ENCODE measurements at places on chromosomes 11 and 22. TPM values are rescaled to one million over a fixed set of nuclear protein-coding genes. Genes with fewer than 3 reads are reported as not detected.

TRPM5 gene
- total RNA-seq = not detected

DNA sequence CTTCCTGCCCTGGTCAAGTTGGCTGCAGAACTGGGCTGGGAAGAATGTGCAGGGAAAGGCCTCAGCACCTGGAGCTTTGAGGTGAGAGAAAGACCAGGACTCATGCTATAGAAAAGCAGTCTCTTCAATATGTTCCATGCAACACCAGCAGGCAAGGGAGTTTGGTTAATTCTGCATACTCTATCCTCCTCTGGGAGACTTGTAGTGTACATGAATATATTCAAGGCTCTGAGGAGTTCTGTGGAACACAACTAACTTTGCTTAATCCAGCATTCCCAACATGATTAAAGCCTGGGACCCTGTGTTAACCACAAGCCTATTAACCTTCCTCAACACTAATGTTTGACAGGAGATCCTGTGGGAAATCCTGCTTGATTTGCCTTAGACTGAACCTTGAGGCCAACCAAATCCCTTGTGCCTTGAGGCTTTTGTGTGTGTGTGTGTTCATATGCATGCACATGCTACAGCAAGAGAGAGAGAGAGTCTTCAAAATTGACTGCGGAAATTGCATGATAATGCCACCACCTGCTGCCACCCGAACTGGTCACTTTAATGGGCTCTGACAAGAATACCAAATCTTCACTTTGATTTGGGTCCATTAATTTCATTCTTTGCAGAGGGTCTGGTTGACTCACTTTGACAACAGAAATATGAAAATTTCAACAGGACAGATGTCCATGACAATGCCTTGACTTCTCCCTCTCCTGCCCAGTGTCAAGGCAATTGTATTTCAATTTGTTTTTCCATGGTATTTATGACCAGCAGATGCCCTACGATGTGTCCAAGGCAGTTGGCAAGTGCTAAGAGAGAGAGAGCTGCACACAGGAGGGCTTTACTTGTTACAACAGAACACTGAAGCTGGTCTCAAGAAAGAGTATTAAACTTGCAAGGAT lies 238.2 kb upstream of the ZBED5 start:
- no peaks in the 10 kb centered on the region for H3K36me3 ChIP-seq
- H3K4me1 ChIP-seq = no peaks in the 10 kb centered on the region
- H3K27ac ChIP-seq = no peak overlapping the region

DNA sequence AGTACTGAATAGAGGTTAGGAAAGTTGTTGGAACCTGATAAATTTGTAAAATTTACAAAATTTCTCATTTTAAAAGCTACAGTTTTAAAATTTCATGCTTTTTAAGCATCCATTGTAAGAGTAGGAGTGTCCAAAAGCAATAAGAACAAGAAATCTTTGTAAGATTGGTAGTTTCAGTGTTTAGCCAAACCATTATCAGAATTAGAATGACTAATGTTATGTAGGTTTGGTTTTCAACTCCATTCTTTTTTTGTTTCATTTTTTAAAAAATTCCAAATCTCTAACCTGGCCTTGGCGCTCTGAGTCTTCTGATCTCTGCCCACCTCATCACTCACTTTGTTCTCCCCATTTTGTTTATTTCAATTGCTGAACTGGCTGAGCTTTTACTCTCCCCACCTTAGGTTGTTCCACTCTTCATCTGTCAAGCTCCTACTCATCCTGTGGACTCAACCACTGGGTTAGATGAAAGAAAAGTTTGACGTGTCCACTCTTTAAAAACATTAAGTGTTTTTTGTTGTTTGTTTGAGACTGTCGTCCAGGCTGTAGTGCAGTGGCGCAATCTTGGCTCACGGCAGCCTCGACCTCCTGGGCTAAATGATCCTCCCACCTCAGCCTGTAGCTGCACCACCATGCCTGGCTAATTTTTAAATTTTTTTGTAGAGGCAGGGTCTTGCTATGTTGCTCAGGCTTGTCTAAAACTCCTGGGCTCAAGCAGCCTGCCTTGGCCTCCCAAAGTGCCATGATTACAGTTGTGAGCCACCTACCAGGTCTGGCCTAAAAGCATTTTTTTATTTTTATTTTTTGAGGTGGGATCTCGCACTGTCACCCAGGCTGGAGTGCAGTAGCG lies 14.0 kb downstream of the EP300 start:
- H3K4me3 ChIP-seq = no peak overlapping the region
- peaks cover 41% of the 10 kb centered on the region for H3K4me1 ChIP-seq
- H3K27ac ChIP-seq = no peak overlapping the region
- DNase-seq = no peak
- H3K27me3 ChIP-seq = no peaks in the 10 kb centered on the region
- peaks cover 4% of the 10 kb centered on the region for H3K36me3 ChIP-seq

TREH gene
- not detected for total RNA-seq

GRCh38 chr11:47415949-47416472 lies 7.6 kb downstream of the SLC39A13 start:
- no peaks in the 10 kb centered on the region for H3K4me1 ChIP-seq
- H3K36me3 ChIP-seq = peaks cover 32% of the 10 kb centered on the region
- H3K27me3 ChIP-seq = no peaks in the 10 kb centered on the region
- H3K27ac ChIP-seq = no peak overlapping the region

GRCh38 chr11:36261094-36261493 lies 28.1 kb downstream of the COMMD9 start:
- H3K4me3 ChIP-seq = no peak overlapping the region
- H3K4me1 ChIP-seq = no peaks in the 10 kb centered on the region
- no peaks in the 10 kb centered on the region for H3K36me3 ChIP-seq
- no peak overlapping the region for H3K27ac ChIP-seq
- peaks cover 5% of the 10 kb centered on the region for H3K27me3 ChIP-seq

RAB1B gene
- total RNA-seq = 119 TPM

GRCh38 chr11:74147199-74147929 lies 23.4 kb downstream of the C2CD3 start:
- H3K27me3 ChIP-seq = no peaks in the 10 kb centered on the region
- no peaks in the 10 kb centered on the region for H3K36me3 ChIP-seq
- H3K4me1 ChIP-seq = no peaks in the 10 kb centered on the region

GRCh38 chr11:95078526-95078925 lies 11.1 kb upstream of the ENDOD1 start:
- H3K36me3 ChIP-seq = no peaks in the 10 kb centered on the region
- no peaks in the 10 kb centered on the region for H3K27me3 ChIP-seq
- H3K27ac ChIP-seq = no peak overlapping the region
- no peak for DNase-seq
- no peaks in the 10 kb centered on the region for H3K4me1 ChIP-seq
- no peak overlapping the region for H3K4me3 ChIP-seq

ART1 gene
- not detected for total RNA-seq

BTBD18 gene
- not detected for total RNA-seq

GRCh38 chr11:116691771-116692177 lies 81.0 kb downstream of the BUD13 start:
- no peak overlapping the region for H3K4me3 ChIP-seq
- H3K36me3 ChIP-seq = no peaks in the 10 kb centered on the region
- no peak overlapping the region for H3K27ac ChIP-seq
- H3K4me1 ChIP-seq = no peaks in the 10 kb centered on the region
- H3K27me3 ChIP-seq = peaks cover 3% of the 10 kb centered on the region

GRCh38 chr11:111417011-111417765 lies 38.1 kb upstream of the POU2AF1 start:
- H3K36me3 ChIP-seq = no peaks in the 10 kb centered on the region
- peaks cover 11% of the 10 kb centered on the region for H3K4me1 ChIP-seq
- H3K27me3 ChIP-seq = no peaks in the 10 kb centered on the region
- DNase-seq = no peak

OR4A16 gene
- not detected for total RNA-seq

- no peak overlapping the region for H3K4me3 ChIP-seq
- peaks cover 7% of the 10 kb centered on the region for H3K4me1 ChIP-seq
- no peak for DNase-seq
- H3K27ac ChIP-seq = no peak overlapping the region
- H3K36me3 ChIP-seq = no peaks in the 10 kb centered on the region
Measured at GRCh38 chr22:37274380-37274862, 7.9 kb upstream of the CYTH4 start.

GRCh38 chr11:61126256-61126655 lies 24.0 kb downstream of the CD5 start:
- H3K4me1 ChIP-seq = peaks cover 23% of the 10 kb centered on the region
- H3K27ac ChIP-seq = no peak overlapping the region
- DNase-seq = no peak
- no peak overlapping the region for H3K4me3 ChIP-seq
- H3K36me3 ChIP-seq = peaks cover 42% of the 10 kb centered on the region

GRCh38 chr11:64885367-64886286 lies 7.2 kb upstream of the EHD1 start:
- no peaks in the 10 kb centered on the region for H3K27me3 ChIP-seq
- H3K36me3 ChIP-seq = no peaks in the 10 kb centered on the region
- H3K4me3 ChIP-seq = no peak overlapping the region
- peak overlapping the region; percentile 55 for H3K27ac ChIP-seq
- peaks cover 39% of the 10 kb centered on the region for H3K4me1 ChIP-seq

GRCh38 chr11:61149624-61150615 lies 11.3 kb downstream of the VPS37C start:
- H3K4me1 ChIP-seq = peaks cover 6% of the 10 kb centered on the region
- H3K4me3 ChIP-seq = no peak overlapping the region
- no peak overlapping the region for H3K27ac ChIP-seq
- no peaks in the 10 kb centered on the region for H3K27me3 ChIP-seq

DNA sequence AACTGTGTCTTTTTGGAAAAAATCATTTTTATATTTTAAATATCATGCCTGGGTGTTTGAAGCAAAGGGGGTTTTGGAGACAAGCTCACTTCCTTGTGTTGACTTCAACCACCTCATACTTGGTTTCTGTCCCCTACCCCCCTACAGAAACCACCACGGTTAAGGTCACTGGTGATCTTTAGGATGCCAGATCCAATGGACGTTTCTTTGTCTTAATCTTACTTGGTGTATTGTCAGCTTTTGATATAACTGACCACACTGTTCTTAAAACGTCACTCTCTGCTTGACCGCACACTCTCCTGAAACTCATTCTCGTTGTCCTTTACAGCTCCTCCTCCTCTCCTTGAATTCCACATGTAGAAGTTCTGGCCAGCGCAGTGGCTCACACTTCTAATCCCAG lies 34.8 kb upstream of the SWAP70 start:
- no peak overlapping the region for H3K27ac ChIP-seq
- no peak for DNase-seq
- no peaks in the 10 kb centered on the region for H3K36me3 ChIP-seq
- no peaks in the 10 kb centered on the region for H3K27me3 ChIP-seq

DNA sequence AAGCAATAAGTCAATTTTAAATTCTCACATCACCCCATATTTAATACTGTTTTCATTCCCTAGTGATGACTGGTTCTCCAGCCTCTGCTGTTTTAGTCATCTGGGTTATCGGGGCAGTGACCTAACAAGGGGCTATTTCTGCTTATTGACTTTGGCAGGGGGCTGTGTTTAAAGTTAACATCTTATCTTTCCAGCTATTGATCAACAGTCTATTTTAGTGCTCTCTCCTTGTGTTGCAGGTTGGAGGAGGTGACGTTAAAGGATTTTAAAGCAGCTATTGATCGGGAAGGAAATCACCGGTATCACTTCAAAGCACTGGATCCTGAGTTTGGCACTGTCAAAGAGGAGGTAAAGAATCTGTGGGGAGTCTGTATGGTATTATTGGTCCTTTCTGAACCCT lies 7.7 kb upstream of the DLAT start:
- H3K4me1 ChIP-seq = no peaks in the 10 kb centered on the region
- no peak overlapping the region for H3K27ac ChIP-seq
- no peaks in the 10 kb centered on the region for H3K27me3 ChIP-seq
- H3K4me3 ChIP-seq = no peak overlapping the region
- no peaks in the 10 kb centered on the region for H3K36me3 ChIP-seq

- H3K36me3 ChIP-seq = no peaks in the 10 kb centered on the region
- no peaks in the 10 kb centered on the region for H3K27me3 ChIP-seq
- H3K4me3 ChIP-seq = no peak overlapping the region
- no peak overlapping the region for H3K27ac ChIP-seq
- no peak for DNase-seq
- H3K4me1 ChIP-seq = no peaks in the 10 kb centered on the region
Measured at GRCh38 chr11:64372802-64373597, 14.0 kb downstream of the RPS6KA4 start.

MYO7A gene
- total RNA-seq = 0.20 TPM

GRCh38 chr11:71504531-71504930 lies 22.5 kb upstream of the KRTAP5-7 start:
- H3K4me1 ChIP-seq = no peaks in the 10 kb centered on the region
- H3K27me3 ChIP-seq = no peaks in the 10 kb centered on the region
- H3K4me3 ChIP-seq = no peak overlapping the region
- H3K27ac ChIP-seq = no peak overlapping the region

DNA sequence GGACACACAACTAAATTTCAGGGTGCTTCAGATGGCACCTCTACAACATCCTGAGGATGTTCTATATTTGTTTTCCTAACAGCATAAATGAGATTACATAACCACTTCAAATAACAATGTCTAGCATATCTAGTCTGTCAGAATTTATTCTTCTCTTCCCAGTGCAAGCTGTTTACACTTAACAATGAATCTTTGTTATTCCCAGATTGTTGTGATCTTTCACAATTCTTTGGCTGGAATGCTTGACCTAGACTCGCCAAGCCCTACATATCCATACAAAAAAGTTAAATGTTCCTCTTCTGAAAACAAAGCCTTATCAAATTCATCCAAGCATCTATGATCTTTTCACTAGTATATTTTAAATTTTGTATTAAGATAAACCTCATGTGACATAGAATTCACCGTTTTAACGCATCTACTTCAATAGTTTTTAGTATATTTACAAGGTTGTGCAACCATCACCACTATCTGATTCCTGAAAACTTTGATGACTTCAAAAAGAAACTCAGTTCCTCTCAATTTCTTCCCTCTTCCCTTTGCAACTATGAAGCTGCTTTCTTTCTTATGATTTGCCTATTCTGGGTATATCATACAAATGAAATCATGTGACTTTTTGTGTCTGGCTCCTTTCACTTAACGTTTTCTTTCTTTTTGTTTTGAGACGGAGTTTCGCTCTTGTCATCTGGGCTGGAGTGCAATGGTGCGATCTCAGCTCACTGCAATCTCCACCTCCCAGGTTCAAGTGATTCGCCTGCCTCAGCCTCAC lies 61.7 kb upstream of the CHRNA10 start:
- peaks cover 45% of the 10 kb centered on the region for H3K36me3 ChIP-seq
- H3K27ac ChIP-seq = no peak overlapping the region
- no peak overlapping the region for H3K4me3 ChIP-seq
- no peaks in the 10 kb centered on the region for H3K4me1 ChIP-seq
- H3K27me3 ChIP-seq = no peaks in the 10 kb centered on the region

DNA sequence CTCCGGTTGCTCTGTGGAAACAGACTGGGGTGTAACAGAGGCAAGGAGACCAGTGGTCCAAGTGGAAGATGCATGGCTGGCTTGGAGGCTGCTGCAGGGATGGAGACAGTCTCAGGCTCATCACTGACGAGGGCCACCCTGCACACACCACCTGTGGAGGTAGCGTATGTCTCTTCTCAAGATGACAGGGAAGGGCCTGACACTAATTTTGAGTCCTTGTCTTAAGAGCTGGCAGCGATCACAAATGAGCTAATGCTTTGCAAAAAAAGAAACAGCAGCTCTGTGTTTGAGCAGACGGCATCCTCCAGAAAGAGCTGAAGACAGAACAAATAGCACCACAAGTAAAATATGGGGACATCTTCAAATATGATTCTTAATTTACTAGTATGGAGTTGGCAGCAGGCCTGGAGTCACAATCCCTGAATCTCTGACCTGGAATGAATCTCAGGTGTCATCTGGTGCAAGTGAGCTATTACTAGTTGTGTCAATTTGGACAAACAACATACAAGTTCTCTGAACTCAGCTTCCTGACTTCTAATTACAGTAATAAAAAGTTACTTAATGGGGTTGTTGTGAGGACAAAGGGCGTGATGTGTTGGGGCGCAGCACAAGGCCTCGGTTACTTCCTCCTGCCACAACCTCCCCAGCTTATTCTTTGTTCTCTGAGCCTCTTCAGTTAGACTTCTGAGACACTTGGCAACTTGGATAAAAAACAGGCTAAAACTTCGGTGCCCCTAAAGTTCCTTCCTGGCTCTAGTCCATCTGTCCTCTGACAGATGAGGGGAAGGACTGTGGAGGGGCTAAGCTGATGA lies 95.2 kb upstream of the BID start:
- no peak overlapping the region for H3K27ac ChIP-seq
- no peaks in the 10 kb centered on the region for H3K36me3 ChIP-seq
- no peak overlapping the region for H3K4me3 ChIP-seq

ISX gene
- total RNA-seq = not detected
